ENCODE measurements at places on chromosomes 16 and 17. TPM values are rescaled to one million over a fixed set of nuclear protein-coding genes. Genes with fewer than 3 reads are reported as not detected.

- DNase-seq, result peak; percentile 49
Observed at GRCh38 chr16:6018848-6019489, 921.4 kb upstream of the EEF2KMT start.

- no peak for DNase-seq
Observed at GRCh38 chr17:78883089-78883532, 19.9 kb downstream of the CEP295NL start.

DNA sequence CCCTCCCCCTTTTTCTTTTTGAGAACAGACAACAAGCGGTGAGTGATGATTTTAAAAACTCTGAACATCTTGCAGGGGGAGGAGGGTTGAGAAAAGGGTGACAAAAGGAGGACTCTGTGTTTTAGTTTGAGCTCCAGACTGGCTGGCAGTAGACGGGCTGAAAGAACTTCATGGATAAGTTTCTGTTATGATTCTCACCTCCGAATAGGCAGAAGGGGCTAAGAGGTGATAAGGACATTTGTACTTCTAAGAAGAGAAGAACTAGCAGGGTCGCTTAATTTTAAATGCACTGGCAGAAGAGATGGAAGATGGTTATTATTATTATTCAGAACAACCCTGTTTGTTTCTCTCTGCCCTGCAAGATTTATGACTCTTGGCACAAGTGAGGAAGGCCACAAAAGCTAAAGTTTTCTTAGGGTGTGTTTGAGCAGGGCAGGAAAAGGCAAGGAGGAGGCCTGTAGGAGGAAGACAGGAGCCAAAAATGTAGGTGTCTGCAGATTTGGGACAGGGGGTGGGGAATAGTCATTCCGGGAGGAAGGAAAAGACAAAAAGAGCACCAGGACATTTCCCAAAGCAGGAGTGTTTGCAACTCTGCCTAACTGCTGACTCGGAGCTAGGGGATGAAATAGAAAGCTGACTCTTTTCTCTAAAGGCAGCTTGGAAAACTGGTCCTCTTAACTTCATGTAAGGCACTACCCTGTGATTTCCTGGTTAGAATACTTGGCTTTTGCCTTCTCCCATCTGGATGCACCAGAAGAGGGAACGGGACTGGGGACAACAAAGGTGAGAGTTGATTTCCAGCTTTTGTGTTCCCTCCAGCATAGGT lies 11.9 kb upstream of the HOXB2 start:
- DNase-seq, result no peak

GRCh38 chr17:43069368-43069898 lies 44.4 kb downstream of the RND2 start:
- DNase-seq, result no peak

DNA sequence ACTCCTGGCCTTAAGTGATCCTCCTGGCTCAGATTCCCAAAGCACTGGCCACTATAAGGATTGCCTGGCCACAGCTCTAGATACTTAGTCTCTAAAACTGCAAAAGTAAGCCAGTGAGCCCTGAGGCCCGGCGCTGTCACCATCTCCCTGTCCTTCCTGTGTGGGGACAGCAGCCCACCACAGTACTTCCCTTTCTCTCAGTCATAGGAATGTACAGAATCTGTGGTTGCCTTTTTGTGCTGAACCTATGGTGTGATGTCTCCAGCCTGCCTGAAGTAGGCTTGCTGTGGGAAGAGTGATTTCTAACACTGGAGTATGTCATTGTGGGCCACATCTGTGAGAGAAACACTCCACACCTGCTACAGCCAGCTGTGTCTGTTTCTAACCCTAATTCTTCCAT lies 24.7 kb downstream of the NTAN1 start:
- DNase-seq, result no peak

GRCh38 chr16:85221771-85222154 lies 109.5 kb upstream of the CIBAR2 start:
- no peak for DNase-seq

GRCh38 chr17:81734405-81735263 lies 22.6 kb downstream of the SLC25A10 start:
- DNase-seq, result no peak

- peak; percentile 62 for DNase-seq
Observed at GRCh38 chr16:74574146-74574545, 32.8 kb downstream of the GLG1 start.

DNA sequence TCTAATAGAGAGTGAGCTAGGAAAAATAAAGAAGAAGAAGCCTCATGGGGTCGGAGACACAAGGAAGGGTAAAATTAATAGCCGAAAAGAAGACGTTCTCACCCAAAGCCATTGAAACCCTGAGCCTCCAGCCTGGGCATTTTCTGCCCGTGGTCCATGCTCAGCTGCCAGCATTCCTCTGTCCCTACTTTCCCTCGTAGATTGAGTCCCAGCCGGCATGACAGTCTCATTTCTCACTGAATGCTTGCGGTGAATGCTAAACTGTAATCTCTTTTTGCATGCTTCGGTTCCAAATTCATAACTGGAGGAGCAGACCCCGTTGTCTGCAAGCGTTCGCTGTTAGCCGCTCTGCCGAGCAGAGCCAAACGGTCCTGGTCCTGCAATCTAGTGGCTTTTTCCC lies 54.0 kb upstream of the COX10 start:
- peak; percentile 26 for DNase-seq

GRCh38 chr17:17805575-17805974 lies 31.2 kb downstream of the SREBF1 start:
- DNase-seq, result no peak

DNA sequence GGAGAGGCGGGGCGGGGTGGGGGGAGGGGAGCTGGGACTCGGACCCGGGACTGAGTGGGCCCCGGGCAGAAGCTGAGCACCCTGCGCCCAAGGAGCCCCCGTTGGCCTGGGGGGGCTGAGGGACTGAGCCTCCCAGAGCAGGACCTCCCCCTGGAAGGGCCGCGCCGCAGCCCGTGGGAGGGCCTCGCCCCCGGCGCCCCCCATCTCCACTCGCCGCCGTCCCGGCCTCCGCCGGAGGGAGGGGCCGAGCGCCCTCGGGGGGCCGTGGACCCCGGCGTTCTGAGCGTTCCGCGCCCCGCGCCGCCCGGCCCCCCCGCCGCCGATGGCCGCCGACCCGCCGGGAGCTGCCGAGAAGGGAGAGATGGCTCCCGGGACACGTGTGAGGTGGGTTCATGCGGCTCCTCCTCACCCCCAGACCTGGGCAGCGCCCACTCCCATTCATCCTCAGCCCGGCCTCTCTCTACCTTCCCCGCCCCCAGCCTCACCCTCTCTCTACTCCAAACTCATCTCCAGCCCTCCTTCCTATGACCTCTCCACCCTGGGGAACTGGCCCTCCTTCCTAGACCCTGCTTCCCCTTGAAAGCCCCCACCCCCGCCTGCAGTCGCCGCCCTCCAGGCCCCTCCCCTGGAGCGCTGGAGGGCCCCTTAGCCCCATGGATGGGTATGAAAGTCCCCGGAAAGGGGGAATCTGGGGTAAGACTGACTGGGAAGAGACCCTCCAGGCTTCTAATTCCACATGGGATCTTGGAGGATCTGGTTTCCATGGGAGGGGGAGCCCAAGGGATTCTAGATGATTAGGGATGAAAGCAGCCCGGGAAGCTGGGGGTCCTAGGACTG lies 922 bp downstream of the FBXL19 start:
- no peak for DNase-seq

SCNN1B gene
- not detected for total RNA-seq

TP53TG3B gene
- total RNA-seq, result not detected

ADORA2B gene
- 23.7 TPM for total RNA-seq

ATP2A1 gene
- total RNA-seq, result 7.8 TPM

SNAI3 gene
- 0.88 TPM for total RNA-seq

KCTD11 gene
- total RNA-seq, result 12.0 TPM

NPIPA2 gene
- total RNA-seq, result not detected

GRB7 gene
- total RNA-seq, result 1.7 TPM
